ENCODE measurements at places on chromosomes 7 and 10.

GRCh38 chr7:30553546-30553945 is 41.1 kb upstream of the GARS1 start:
- peak; percentile 42 for DNase-seq

DNA sequence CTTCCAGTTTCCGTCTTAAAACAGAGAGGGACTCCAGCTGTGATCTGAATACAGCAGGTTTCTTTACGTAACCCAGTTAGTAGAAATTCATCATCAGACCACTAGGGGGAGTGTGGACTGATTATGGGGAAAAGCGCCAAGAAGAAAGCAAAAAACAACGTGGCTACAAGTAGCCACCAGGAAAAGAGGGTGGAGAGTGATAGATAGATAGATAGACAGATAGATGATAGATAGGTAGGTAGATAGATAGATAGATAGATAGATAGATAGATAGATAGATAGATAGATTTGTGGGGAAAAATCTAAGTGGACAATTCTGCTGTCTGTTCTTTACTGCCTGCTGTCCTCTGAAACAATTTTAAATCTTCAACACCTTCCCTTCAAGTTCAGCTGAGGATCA is 12.7 kb upstream of the AKR1B10 start:
- DNase-seq = peak; percentile 66

DNA sequence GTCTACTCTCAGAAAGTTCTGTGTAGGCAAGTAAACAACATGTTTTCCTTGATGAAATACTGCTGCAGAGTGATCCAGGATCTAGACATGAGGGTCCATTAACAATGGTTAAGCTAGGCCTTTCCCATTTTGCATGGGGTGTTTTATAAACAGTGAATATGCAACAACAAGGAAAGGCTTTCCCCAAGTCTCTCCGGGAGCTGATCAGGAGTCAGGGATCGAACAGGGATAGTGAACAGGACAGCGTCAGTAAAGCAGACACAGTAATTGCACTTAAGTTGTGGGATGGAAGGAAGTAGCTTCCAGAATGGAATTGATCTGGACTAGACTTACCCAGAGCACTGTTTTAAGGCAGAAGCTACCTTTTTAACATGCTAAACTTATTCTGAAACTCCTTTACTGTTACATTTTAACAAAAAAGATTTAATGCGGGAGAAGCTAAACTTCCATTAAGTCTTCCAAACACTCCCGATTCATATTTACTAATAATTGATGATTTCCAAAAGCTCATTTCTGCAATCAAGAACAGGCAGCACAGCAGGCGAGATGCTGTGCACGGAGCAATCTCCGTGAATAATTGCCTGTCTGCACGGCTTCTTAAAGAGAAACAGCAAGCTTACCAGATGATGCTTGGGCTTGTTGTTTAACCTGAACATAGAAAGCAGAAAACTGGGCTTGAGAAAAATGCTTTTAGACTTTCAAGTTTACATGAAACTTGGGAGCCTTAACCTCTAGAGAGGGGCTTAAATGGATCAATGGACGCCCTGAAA is 50.3 kb upstream of the DOCK1 start:
- no peak for DNase-seq

DNA sequence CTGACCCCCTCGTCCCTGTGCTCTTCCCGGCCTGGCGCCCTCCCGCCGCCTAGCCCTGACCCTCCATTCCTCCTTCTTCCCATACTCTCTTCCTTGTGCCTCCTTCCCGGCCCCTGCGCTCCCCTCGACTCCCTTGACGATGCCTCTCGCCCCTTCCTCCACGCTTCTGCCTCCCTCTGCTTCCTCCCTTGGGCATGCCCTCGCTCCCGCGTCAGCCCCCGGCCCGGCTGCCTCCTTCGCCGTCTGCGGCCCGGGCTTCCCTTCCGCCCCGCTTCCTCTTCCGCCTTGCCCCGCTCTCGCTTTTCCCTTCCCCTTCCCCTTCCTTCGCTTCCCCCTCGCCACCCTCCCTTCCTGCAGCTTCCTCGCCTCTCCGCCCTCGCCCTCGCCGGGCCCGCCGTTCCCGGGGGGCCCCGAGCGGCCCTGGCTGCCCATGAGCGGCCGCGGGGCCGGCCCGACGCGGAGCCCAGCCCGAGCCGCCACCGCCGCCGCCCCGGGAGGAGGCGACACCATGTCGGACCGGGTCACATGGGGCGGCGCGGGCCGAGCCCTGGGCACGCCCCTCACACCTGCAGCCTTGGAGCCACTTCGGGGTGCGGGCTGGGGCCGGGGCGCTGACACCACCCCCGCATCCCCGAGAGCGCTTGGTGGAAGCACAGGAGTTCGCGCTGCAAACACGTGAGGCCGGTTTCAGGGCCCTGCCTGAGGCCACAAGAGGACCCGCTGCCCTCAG is at the start of gene FBXW4:
Gene FBXW4, minus strand, starts transcription at position 497 of the 730 bp plus-strand sequence. Its CDS starts 65 bp downstream, at position 432.
- DNase-seq = peak; percentile 43

DNA sequence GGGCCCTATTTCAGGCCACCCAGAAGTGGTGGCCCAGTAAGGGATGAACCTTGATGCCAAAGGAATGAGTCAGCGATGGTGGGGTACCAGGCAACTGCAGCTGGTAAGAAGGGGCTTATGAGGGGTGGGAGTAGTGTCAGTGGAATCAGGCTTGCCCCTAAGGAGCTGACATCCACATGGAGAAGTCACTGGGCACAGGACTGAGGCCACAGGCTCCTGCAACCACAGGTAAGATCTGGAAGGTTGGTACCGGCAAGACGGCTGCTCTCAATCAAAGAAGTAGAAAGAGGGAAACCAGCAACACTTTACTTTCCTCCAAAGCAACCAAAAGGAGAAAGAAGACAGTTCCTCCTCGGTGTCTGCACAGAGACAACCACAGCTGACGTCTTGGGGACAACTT is 2.5 kb downstream of the GCK start:
- no peak for DNase-seq

GRCh38 chr7:121195874-121196273 is 132.9 kb upstream of the WNT16 start:
- no peak for DNase-seq

GRCh38 chr7:141500608-141501007 is 50.6 kb upstream of the AGK start:
- peak; percentile 81 for DNase-seq

GRCh38 chr7:108450160-108450559 is 6.1 kb downstream of the NRCAM start:
- no peak for DNase-seq

GRCh38 chr7:7779888-7780287 is 61.5 kb upstream of the RPA3 start:
- DNase-seq = no peak

GRCh38 chr10:19054289-19054835 is 5.8 kb downstream of the MALRD1 start:
- DNase-seq = no peak

- DNase-seq = no peak
Observed at GRCh38 chr10:6409971-6410643, 170.0 kb downstream of the PRKCQ start.

GRCh38 chr7:75983471-75984129 is 10.8 kb downstream of the TMEM120A start:
- no peak for DNase-seq

GRCh38 chr7:69110450-69111050 is 487.7 kb upstream of the AUTS2 start:
- DNase-seq = peak; percentile 95

DNA sequence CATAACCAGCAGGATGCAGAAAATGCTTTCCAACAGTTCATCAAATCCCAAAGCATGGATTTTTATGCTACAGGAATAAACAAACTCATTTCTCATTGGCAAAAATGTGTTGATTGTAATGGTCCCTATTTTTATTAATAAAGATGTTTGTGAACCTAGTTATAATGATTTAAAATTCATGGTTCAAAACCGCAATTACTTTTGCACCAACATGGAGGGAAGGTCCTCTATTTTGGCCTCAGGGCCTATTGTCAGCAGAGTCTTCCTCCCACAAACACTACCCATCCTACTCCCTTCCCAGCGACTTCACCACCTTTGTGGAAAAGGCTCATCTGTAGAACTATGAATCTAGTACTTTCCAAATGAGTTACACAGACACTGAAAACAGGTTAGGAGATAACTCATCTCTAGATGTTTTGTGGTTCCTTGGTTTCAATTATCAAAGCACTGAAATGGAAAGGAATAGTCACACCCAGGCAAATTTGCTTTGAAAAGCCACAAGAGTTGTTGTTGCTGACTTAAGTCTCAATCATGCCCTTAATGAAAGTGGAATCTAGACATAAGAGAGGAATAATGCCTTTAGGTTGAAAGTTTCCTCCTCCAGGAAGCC is 59.4 kb upstream of the FRMD4A start:
- DNase-seq = no peak

DNA sequence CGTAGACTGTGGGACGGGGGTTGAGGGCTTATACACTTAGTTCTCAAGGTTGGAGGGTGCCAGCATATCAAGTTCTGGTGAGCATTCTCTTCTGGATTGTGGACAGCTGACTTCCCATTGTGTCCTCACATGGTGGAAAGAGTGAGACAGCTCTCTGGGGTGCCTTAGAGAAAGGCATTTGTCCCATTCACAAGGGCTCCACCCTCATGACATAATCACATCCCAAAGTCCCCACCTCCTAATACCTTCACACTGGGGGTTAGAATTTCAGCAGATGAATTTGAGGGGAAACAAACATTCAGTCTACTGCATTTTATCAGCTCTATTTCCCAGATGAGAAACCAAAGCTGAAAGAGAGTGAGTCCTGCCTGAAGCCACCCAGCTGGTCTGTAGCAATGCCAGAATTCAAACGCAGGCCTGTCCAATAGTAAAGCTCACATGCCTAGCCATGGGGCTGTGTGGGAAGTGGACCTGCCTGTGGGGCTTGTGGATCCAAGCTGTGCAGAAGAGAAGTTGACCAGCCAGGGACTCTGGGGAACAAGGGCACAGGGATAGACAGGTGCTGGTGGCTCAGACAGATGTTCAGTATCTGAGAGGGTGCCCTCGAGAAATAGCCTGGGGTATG is 34.9 kb upstream of the LOXL4 start:
- no peak for DNase-seq

DNA sequence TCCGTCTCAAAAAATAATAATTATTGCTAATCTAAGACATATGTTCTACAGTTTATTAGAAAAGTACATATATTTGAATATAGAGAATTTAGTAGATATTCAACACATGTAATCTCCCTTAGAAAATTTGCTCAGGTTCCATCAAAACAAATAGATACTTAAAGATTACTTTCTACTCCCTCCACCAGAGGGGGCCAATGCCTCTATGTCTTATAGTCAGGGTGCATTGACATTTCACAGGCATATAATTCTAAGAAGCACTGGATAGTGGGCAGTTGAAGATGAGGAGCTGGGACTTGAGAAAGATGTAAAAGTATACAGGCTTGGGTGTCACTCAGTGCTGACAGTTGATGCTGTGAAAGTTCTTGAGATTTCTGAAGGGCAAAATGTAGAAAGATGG is 301.6 kb upstream of the HPS1 start:
- peak; percentile 20 for DNase-seq

DNA sequence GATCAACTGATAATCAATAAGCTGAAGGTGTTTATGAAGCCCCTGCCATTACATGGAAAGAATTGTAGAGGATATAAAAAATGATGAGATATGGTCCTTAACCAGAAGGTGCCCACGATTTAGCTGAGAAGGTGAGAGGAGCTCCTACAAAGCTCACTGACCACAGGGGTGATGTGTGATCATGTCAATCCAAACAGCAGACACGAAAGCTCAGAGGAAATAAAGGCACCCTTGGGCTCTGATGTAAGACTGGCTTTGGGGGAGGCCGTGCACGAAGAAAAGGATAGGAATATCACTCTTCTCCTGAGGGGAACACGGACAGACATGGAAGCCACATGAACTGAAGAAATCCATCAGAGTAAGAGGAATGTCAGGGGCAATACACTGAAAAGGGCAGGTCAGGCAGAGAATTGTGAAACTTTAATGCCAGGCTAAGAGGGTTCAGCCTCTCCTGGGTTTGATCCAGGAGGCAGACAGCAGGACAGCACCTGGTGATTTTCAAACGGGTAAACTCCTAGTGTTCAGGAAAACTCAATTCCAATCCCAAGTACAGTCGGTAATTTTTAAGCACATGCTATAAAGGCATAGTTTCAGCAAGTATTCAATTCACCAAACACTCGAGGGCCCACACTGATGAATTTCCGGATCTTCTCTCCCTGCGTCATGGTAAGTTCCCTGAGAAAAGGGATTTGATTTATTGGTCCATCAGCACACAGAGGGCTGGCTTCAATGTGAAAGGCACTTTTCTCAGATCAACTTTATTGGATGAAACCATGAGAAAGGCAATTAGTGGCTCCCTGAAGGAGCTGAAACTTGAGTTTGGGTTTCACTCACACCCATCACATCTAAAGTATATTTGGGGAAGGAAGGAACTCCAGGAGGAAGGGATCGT is 163.8 kb downstream of the PRPF18 start:
- no peak for DNase-seq

GRCh38 chr7:101399759-101400158 is 37.1 kb downstream of the COL26A1 start:
- no peak for DNase-seq

- no peak for DNase-seq
Observed at GRCh38 chr10:92284112-92284704, 6.7 kb downstream of the CPEB3 start.

DNA sequence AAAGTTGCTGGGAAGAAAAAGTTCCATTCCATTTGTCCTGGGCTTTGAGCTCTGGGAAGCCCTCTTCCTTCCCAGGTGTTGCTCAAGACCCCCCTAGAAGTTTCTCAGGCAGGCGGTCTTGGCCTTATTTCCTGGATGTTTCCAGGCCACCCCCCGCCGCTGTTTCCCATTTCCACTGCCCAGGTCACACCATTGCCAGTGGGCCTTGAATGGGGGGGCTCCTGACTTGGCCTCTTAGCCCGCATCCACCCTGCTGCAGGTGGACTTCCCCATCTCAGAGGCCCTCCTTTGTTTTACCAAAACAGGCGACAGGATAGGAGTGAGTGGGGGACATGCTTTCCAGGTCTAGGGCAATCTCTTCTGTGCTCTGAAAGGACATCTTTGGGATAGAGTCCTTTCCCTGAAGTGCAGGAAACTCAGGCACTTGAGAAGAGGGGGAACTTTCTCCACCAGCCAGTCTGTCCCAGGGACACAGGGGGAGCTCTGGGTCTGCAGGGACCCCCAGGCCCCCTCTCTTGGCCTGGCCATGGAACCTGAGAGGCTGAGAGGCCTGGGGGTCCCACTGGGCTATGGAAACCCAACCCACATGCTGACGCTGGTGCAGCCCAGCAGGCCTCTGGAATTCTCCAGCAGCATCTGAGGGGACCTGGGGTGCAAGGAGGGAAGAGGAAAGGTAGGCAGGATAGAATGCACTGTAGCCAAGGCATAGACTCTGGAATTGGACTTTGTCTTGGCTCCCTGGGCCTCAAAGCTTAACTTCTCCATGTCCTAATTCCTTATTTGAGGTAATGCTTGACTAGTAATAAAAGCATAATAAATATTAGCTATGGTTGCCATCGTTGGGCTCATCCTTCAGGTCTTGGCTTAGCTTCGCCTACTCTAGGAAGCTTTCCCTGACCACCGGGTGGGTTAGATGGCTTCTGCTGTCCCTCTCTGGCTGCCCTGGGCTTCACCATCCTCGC is 17.6 kb downstream of the NEURL1 start:
- no peak for DNase-seq

- peak; percentile 92 for DNase-seq
Observed at GRCh38 chr7:117127585-117128168, 174.4 kb downstream of the ST7 start.

GRCh38 chr10:132443605-132443982 is 46.6 kb downstream of the PWWP2B start:
- no peak for DNase-seq

GRCh38 chr10:16809074-16809718 is 8.0 kb downstream of the RSU1 start:
- DNase-seq = peak; percentile 57

GRCh38 chr10:14350006-14350405 is 19.3 kb upstream of the FRMD4A start:
- DNase-seq = no peak

- DNase-seq = no peak
Observed at GRCh38 chr7:16986755-16987154, 105.0 kb upstream of the AGR3 start.

All from cerebellar cortex (tissue), 1 donor.